ENCODE measurements at places on chromosomes 4 and X.

DNA sequence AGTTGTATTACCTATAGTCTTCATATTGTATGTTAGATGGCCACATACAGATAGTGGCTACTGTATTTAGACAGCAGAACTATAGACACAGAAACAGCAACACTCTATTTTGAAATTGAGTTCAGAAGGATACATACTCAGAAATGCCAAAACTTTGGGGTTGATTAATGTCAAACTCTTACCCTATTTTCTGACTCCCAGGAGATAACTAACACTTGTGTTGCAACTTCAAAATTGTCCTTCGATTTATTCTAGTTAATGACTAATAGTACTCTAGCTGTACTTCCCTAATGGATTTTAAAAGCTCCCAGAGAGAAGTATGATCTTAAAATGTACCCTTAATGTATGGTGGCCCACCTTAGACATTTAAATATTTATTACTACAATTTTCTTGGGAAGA is 229.9 kb upstream of the UGT8 start:
- no peak for DNase-seq

DNA sequence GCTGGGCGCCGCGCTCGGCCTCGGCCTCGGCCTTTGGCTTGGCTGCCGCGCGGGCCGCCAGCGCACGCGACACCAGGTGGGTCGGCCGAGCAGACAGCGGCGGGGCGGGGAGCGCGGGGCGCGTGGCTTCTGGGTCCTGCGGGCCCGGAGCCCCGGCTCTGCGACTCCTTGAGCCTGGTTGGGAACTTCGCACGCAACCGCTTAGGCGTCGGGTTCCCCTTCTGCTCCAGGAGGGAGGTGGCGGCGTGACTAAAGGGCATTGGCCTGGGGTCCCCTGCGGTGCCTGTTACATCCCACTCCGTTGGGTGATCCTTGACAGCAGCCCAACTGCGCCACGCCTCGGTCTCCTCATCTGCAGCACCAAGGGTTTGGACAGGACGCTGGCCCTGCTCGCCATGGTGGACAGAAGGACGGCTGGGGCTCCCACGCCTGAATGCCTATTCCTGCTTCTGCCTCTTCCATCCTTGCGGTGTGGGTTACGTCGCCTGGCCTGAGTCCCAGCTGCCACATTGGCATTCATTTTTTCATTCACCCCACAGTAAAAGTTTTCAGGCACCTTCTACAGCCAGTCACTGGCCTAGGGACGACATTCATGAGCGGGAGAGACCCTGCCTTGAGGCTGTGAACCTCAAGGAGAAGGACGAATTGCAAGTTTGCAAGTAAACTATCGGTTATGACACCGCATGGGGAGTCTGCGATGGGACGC is 631 bp downstream of the EVC start:
- no peak for DNase-seq

DNA sequence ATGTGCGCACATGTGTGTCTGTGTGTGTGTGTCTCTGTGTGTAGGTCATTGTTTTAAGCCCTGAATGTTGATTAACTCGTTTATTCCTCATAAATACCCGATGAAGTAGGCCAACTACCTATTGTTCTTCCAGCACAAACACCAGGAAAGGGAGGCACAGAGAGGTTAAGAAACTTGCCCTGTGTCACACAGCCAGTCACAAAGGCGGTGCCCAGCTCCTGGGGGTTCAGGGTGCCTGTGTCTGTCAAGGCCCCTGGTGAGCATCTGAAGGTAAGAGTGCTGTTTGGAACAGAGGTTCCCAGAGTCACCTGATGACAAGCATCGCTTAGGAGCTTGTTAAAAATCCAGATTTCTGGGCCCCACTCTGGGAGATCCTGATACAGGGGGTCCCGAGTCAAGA is 18.0 kb upstream of the SH3TC1 start:
- no peak for DNase-seq

DNA sequence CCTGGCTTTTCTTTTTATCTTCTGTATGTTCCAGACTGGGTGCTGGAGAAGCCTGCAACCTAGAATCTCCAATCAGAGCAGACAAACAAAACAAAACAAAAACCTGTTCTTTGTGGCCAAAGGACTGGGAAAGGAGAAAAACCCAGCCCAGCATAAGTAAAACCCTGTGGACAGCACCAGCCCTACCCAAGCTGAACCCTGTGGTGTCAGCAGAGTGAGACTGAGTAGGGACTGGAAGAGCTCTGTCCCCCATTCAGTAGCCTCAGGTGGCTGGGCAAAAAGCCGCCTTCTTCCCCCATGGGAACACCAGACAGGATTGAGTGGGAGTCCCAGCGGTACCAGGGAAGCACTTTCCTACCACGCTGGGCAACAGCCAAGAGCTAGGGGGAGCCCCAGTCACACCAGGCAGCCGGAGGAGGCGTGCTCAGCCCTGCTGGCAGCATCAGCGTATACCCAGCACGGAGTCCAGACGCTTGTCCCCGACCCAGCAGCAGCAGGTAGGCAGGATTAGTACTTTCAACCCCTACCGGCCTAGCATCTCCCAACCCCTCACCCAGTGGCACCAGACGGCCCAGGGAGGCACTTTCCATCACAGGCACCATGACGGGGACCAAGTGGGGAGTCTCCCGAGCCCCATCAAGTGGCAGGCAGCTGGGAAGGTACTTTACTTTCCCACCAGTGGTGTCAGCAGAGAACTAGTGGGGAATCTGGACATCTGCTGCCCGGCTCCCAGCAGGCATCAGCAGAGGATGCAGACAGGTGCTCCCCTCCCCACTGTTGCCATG is 8.6 kb upstream of the JADE3 start:
- DNase-seq: peak; percentile 60

DNA sequence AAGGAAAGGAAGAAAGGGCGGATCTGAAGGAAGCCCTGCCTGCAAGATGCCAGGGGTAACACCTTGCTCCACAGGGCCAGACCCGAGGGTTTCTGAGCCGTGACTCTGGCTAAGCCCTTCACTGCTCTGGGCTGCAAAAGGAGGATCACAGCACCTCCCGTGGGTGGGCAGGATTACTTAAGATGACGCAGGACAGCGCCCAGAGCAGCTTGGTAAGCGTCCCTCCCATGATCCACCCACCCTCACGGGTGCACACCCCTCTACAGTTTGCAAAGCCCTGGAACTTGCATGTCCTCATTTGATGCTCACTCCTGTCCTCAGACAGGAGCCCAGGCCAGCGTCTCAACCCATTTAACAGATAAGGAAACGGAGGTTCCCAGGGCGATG is 64.9 kb downstream of the CRMP1 start:
- no peak for DNase-seq

DNA sequence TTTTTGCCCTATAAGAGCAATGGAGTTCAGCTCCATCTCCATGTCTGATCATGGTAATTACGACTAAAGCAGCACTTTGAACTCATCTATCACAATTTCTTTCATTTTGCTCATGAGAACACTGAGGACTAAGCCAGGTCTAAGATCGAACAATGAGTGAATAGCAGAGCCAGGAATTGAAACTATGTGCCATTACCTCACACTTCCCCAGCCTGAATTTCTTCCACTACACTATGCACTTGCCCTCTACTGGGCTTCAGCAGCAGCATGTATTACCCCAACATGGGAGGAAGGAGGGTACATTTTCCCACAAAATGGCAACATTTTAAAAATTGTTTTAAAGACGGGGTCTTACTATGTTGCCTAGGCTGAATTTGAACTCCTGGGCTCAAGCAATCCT is 274.7 kb upstream of the FGF13 start:
- no peak for DNase-seq

- DNase-seq: peak; percentile 82
Measured at GRCh38 chr4:70734168-70734954, 12.6 kb downstream of the RUFY3 start.

- DNase-seq: no peak
Measured at GRCh38 chr4:139986689-139987501, 167.1 kb downstream of the MAML3 start.

- no peak for DNase-seq
Measured at GRCh38 chrX:2594491-2594890, 93.7 kb upstream of the DHRSX start.

DNA sequence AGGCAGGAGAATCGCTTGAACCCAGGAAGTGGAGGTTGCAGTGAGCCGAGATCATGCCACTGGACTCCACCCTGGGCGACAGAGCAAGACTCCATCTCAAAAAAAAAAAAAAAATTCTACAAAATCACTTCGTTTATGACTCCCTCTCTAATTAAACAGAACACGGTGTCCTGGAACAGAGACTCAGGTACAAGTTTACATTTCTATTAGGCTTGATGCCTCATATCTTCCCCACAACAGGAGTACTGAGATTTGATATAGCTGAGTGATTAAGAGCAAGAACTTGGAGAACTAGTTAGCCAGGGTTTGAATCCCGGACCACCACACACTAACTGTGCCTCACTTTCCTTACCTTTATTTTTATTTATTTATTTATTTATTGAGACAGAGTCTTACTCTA is 42.2 kb upstream of the KLF3 start:
- no peak for DNase-seq

- DNase-seq: no peak
Measured at GRCh38 chr4:163603257-163603656, 108.8 kb downstream of the TMA16 start.

DNA sequence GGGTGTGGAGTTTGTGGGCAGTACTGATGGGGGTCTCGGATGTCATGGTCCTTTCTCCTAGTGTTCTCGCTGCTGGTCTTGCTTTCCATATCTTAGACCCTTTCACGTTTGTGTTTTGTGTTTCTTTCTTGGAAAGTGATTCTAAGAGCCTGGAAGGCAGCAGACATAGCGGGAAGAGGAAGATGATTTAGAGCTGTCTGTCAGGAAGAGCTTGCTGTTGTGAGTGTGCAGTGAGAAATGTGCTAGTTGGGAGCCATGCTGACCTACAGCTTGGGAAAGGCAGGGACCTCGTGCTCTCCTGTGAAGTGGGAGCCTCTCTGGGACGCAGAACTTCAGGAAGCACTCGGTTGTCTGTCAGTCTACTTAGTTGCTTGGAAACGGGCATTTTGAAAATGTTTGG is 122.2 kb downstream of the ZNF518B start:
- no peak for DNase-seq

DNA sequence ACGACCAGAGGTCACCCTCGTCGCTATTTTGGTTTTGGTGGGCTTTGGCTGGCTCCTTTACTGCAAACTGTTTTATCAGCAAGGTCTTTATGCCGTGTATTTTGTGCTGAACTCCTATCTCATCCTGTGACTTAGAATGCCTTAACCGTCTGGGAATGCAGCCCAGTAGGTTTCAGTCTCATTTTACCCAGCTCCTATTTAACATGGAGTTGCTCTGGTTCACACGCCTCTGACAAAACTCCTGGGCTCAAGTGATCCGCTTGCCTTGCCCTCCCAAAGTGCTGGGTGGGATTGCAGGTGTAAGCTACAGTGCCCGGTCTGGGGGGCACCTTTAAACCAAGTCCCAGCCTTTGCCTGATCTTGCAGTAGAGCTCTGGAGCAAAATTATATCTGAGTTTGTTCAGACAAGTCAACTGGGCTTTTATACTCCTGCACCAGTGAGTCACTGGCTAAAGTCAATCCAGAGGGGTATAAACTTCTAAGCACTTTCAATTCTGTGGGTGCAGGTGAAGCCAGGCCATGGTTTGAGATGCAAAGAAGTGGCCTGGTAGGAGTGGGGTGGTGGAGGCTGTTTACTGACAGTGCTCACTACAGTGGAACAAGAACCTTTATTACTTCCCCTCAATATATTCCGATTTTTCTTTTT is 50.2 kb downstream of the MGST2 start:
- no peak for DNase-seq

DNA sequence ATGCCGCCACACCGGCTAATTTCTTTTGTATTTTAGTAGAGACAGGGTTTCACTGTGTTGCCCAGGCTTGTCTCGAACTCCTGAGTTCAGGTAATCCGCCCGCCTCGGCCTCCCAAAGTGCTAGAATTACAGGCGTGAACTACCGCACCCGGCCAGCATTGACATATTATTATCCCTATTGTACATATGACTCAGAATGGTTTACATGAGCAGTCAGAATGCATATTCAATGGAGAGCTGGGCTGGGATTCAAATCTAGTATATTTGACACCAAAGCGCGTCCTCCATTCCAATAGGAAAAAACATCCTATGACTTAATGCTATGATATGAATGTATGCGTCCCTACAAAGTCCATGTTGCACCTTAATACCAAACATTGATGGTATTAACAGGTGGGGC is 281.4 kb downstream of the CAMK2D start:
- DNase-seq: no peak
